ENCODE measurements at places on chromosomes 6 and 20. TPM values are rescaled to one million over a fixed set of nuclear protein-coding genes. Genes with fewer than 3 reads are reported as not detected.

The TTK gene
- total RNA-seq = 5.5 TPM

The MAN1A1 gene
- 11.0 TPM for total RNA-seq

The PKIB gene
- total RNA-seq = 10.6 TPM

The SLC17A9 gene
- total RNA-seq = 12.0 TPM

The TINAG gene
- total RNA-seq = 0.75 TPM

The LSM14B gene
- total RNA-seq = 34.2 TPM

The CTAGE9 gene
- total RNA-seq = not detected

DNA sequence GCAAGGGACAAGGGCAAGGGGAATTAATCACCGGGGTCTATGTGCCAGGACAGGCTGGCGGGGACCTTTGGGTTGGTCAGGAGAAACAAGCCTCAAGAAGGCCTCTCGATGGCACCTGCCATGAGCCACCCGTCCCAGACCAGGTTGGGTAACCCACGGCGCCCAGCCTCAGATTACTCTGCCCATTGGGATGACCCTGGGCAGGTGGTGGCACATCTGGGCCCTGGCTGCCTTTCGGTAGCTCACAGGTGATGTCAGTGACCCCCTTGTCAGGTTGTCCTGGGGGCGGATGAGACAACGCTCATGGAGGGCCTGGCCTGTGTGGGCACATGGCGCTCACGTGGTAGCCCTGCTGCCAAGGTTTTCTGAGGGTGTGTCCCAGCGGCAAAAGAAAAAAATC, 152.2 kb downstream of the SYCP2 start:
- DNase-seq = no peak

DNA sequence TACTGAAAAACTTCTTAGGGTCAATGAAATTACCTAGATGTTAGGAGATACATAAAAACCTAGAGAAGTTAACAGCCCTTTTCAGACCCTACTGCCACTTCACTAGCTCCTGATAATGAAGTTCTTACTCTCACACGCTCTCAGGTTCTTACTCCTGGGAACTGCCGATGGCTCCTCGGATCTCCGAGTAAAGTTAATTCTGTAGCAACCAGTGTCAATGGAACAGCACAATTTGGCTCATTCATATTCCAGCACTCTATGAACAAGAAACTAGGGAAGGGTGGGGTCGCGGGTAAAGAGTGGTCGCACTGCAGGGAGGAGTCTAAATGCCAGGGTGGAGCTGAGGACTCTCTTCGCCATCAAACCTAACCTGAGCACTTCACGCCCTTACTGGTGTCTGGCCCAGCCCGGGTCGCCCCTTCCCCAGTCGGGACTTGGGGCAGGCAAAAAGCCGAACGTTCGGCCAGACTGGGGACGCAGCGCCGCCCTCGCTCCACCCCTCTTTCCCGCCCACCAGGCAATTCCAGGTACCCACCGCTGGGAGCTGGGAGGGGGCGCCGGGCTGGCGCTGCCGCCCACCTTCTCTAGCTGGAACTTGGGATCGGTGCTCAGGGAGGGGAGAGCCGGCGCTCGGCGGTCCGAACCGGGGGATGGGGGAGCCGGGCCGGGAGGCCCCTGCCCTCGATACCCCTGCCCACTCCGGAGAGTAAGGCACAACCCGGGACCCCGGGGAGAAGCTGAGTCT, 744 bp downstream of the RAB23 start:
- no peak for DNase-seq

- DNase-seq = no peak
Measured at GRCh38 chr6:33314515-33314942, 651 bp upstream of the TAPBP start.

DNA sequence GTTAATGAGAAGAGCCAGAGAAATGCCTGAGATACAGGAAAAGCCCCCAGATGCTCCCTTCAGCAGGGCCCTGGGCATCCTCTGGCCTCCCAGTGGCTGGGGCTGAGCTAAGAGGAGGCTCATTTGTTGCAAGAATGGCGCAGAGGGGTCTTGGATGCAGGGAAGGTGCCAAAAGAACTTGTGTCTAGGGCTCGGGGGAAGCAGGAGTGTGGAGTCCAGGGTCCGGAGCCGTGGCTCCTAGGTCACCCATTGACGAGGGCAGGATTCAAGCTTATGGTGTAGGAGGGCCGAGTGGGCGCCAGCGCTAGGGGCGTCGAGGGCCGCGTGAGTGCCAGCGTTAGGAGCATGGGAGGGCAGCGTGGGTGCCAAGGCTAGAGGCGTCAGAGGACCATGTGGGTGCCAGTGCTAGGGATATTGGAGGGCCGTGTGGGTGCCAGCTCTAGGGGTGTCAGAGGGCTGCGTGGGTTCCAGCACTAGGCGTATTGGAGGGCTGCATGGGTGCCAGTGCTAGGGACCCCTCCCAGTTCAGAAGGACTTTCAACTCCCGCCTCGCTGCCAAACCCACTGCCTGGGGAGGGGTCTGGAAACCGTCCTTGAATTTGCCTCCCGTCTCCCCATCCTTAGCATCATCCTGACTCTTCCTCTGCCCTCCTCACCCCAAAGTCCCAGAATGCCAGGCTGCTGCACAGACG, 250.5 kb upstream of the AFDN start:
- DNase-seq = no peak

DNA sequence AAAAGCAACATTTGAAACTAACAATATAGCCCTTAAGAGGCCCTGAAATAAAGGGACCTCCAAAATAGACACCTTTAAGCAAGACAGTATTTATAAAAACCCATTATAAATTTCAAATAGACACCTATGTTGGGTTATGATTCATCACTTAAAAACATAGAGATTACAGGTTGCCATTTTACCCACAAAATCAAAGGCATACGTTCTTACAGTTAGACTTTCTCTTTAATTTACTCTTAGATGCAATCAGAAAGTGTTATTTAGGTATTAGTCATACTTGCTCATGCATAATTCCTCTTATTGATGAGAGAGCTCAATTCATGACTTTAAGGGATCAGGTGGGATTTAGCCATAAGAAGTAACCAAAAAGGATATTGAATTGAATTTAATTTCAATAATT, 51.5 kb upstream of the TMEM200A start:
- DNase-seq = no peak

DNA sequence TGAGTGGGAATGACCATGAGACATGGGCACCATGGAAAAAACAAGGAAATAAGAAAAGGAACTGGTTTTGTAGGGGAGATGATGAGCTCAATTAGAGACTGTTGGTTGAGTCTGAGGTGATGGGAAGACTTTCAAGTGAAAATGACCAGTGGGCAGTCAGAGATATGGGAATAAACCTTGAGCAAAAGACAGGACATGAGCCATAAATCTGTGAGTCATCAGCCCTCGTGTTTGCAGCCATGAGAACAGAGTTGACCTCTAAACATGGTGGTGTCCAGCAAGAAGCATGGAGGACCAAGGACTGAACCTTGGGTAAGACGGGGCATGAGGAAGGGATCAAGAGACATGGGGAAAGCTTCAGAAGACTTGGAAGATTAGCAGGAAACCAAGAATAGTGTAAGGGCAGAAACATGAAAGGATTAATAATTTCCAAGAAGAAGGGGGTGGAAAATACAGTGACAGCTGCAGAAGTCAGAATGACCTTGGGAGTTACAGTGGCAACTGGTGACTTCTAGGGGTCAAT, 280.6 kb upstream of the PRDM1 start:
- no peak for DNase-seq

GRCh38 chr6:42409581-42409980, 42.1 kb downstream of the TRERF1 start:
- DNase-seq = no peak

GRCh38 chr6:18211338-18211737, 53.0 kb downstream of the DEK start:
- no peak for DNase-seq

- DNase-seq = no peak
Measured at GRCh38 chr6:111585974-111586315, 19.7 kb downstream of the TRAF3IP2 start.

All from kidney epithelial cell (primary cell).